ENCODE measurements at places on chromosomes 13 and 19.

GRCh38 chr13:23901365-23901764 is 4.1 kb upstream of the C1QTNF9B start:
- no peak for DNase-seq

DNA sequence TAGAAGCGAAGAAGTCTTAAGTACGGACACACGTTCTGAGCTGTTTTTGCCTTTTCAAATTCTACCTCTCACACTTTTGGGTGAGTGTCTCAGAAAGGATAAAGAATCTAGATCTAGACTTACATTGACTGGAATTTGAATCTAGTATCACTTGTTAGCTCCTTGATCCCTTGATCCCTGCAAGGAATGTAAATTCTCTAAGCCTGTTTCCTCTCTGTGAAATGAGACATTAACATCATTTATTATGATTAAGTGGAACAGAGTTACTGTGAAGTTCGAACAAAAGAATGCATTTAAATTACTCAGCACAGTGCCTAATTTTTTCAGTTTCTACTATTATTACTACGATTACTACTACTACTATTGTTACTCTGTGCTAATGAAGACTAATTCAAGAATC is 86.6 kb upstream of the POSTN start:
- no peak for DNase-seq

DNA sequence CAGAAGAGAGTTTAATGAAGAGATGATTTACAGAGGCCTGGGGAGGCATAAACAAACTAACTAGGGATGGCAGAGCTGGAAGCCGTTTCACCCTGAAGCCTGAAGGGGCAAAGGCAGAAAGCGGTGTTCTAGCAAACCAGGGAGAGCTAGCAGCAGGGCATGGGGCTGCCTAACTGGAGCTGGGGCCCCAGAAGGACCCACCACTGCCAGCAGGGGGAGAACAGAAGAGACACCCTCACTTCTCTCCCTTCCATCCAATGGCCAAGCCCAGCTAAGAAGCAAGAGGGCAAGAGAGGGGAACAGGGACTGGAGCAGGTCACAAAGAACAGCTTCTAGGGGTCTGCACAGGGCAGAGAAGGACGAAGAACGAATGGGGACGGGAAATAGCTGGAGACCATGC is 195.5 kb downstream of the KATNAL1 start:
- no peak for DNase-seq

GRCh38 chr13:51895906-51896888 is 34.4 kb downstream of the CCDC70 start:
- DNase-seq = no peak

DNA sequence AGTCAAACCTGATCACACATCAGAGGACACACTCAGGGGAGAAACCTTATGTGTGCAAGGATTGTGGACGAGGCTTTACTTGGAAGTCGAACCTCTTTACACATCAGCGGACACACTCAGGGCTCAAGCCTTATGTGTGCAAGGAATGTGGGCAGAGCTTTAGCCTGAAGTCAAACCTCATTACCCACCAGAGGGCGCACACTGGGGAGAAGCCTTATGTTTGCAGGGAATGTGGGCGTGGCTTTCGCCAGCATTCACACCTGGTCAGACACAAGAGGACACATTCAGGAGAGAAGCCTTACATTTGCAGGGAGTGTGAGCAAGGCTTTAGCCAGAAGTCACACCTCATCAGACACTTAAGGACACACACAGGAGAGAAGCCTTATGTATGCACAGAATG is 8.2 kb upstream of the ZNF527 start:
- no peak for DNase-seq
